ENCODE measurements at places on chromosomes 16 and 17.

- DNase-seq: no peak
These were observed 7.0 kb upstream of the C1QTNF8 start for GRCh38 chr16:1102921-1103635.

DNA sequence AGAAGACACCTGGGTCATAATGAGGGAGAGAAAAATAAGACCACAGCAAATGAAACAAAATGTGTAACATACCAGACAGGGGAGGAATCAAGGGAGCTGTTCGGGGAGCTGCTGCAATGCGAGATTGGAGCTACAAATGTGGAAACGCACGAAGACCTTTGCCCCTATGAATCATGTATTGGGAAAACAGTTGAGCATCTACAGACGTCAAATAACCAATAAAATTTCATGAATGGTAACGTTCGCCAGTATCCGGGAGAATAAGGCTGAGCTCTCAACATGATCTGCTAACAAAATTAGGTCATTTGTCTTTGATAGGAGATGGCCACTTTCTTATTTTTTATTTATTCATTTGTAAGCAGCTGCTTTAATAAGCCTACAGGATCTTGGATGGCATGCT is 486.2 kb upstream of the RBFOX1 start:
- no peak for DNase-seq

DNA sequence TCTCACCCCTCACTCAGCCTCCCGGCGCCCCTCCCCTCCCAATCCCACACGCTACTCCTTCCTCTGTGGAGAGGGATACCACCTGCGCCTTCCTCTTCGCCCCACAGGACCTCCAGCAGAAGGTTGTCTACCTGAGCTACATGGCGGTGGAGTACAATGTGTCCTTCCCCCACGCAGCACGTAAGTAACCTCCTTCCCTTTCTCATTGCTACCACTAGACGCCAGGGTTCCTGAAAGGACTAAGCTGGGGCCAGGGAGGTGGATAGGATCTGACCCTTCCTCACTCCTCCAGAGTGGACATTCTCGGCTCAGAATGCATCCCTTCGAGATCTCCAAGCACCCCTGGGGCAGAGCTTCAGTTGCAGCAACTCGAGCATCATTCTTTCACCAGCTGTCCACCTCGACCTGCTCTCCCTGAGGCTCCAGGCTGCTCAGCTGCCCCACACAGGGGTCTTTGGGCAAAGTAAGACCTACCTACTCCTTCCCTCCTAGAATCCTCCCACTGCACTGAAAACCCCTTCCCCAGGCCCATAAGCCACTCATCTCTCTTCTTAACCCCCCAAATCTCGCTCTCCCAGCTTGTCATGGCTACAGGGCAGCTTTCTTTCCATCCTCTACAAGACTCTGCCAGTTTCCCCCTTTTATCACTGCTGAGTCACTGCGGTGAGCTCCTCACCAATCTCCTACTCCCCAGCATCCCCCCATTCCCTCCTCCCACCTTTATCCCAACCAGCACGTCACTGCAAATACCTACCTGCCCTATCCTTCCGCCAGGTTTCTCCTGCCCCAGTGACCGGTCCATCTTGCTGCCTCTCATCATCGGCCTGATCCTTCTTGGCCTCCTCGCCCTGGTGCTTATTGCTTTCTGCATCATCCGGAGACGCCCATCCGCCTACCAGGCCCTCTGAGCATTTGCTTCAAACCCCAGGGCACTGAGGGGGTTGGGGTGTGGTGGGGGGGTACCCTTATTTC is 1.5 kb downstream of the CD68 start:
- DNase-seq: no peak

DNA sequence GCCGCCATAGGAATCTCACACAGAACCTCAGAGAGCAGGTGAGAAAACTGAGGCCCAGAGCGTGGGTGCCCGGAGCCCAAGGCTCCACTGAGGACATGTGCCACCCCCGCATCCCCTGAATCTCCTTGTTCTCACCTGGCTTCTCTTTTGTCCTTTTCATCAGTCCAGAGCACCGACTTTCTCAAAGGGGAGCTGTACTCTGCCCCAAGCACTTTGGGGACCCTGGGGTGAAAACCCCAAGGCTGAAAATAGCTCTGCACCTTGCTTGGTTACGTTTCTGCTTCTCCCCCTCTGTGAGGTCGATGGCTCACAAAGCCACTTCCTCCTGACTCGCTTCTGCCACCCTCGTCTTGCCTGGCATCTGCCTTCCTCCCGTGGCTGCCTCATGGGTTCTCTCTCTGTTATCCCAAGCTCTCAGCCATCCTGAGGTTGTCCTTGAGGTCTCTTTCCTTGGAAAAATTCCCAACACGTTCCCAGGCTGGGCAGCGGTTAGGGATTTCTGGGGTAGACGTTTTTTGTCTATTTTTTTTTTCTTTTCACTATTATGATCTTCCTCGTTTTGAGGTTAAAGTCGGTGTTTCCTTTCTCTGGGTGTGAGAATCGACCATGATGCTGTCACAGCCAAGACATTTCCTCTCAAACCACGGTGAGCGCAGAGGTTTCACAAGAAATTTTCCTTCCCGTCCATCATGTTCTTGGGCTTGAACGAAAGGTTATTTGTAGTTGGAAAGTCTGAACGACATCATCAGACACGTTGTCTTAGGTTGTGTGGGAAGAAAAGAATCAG is 37.2 kb downstream of the IRF8 start:
- DNase-seq: no peak

DNA sequence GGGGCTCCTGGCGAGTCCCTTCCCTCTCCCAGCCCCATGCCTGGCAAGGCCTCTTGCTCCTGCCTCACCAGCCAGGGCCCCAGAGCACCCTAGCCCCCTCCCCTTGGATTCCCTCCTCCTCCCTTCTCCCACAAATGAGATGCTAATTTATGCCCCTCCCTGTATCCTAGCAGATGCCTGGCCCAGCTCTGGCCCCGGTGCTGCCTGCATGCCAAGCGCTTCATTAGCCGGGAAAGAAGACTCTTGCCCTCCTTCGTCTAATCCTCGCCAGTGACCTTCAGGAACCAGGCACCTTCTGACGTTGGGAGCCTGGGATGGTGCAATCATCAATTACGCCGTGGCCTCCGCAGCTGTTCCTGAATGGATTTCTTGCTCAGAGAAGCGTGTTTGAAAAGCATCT is 127.8 kb downstream of the SDK2 start:
- DNase-seq: no peak

DNA sequence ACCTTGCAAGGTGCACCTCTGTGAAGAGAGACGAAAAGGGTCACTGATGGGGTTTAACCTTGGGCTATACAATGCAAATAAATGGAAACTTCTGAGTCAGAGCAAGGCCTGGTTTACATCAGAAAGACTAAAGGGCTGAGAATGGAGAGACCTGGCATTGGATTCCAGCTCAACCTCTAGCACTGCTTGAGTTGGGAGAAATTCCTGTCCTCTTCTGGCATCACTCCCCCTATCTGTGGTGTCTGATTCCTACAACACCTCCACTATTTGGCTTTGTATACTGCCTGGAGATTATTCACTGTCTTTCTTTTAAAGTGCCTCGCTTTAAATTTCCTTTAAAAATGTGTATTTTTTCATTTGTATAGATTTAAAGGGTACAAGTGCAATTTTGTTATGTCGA is 68.8 kb downstream of the GPR139 start:
- DNase-seq: no peak

DNA sequence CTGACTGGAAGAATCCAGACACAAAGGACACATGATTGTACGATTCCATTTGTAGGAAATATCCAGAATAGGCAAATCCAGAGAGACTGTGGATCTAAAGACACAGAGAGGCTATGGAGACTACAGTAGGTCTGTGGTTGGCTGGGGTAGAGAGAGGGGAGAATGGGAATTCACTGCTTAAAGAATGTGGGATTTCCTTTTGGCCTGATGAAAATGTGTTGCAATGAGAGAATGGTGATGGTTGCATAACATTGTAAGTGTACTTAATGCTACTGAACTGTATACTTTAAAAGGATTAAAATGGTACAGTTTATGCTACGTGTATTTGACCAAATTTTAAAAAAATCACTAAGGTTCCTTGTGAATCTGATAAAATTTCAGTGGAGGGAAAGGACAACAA is 62.1 kb downstream of the GPRC5B start:
- no peak for DNase-seq

GRCh38 chr17:59311051-59311468 is 20.4 kb upstream of the YPEL2 start:
- DNase-seq: peak; percentile 45

- no peak for DNase-seq
These were observed 34.9 kb downstream of the USP31 start for GRCh38 chr16:23114131-23114904.

- no peak for DNase-seq
These were observed 482.6 kb downstream of the NPIPA7 start for GRCh38 chr16:16861546-16861945.

- no peak for DNase-seq
These were observed 2.7 kb downstream of the RUSF1 start for GRCh38 chr16:31505483-31505882.

- DNase-seq: no peak
These were observed 654.2 kb downstream of the HS3ST4 start for GRCh38 chr16:26345966-26346365.

DNA sequence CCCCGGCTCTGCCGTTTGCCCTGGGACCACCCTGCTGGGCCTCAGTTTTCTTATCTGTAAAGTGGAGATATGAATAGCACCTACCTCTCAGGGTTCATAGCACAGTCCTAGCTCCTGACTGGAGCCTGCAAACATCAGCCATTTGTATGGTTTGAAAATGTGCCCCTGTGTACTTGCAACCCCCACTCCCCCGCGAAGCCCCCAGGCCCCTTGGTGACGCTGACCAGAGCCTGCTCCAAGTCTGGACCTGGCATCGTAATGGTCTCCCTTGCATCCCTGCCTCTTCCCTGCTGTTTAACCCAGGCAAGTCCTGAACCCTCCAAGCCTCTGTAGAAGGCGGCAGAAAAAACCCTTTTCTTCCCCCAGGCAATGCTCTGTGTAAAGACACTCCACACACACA is 128.0 kb downstream of the IRF8 start:
- no peak for DNase-seq

- DNase-seq: no peak
These were observed 4.1 kb downstream of the PAM16 start for GRCh38 chr16:4347010-4347409.

DNA sequence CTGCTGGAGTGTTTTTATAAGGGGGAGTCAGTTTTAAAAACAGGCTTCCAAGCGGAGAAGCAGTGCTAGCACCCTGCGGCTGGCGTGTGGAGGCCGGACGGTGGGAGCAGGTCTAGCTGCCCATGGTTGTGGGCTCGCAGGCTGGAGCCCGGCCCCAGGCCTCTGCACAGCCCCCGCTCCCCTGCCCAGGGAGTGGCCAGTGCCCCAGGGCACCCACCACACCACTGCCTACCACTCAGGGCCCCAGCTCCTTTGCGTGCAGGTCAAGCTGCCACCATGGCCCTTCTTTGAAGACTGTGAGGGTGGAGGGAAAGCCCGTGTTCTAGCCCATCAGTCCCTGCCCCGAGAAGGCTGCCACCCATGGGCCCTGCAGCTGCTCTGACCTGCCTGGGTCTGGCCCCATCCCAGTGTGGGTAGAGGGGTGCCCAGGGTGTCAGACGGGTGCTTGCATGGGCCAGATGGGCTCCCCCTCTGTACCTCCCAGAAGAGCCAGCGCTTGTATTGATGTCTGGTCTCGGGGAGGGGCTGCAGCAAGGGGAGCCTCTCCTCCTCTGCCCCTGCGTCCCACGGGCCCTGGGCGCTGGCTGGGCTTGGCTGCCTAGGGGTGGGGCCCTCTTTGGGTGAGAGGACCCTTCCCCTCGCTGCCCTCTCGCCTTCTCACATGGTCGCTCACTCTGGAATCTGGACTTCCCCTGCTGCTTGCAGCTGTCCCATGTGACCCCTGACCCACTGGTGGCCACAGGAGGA is 1.5 kb upstream of the NUDT16L1 start:
- DNase-seq: no peak

- DNase-seq: no peak
These were observed 35.7 kb upstream of the GNA13 start for GRCh38 chr17:65092262-65092661.

- DNase-seq: no peak
These were observed 91.5 kb upstream of the COX10 start for GRCh38 chr17:13977837-13978236.

DNA sequence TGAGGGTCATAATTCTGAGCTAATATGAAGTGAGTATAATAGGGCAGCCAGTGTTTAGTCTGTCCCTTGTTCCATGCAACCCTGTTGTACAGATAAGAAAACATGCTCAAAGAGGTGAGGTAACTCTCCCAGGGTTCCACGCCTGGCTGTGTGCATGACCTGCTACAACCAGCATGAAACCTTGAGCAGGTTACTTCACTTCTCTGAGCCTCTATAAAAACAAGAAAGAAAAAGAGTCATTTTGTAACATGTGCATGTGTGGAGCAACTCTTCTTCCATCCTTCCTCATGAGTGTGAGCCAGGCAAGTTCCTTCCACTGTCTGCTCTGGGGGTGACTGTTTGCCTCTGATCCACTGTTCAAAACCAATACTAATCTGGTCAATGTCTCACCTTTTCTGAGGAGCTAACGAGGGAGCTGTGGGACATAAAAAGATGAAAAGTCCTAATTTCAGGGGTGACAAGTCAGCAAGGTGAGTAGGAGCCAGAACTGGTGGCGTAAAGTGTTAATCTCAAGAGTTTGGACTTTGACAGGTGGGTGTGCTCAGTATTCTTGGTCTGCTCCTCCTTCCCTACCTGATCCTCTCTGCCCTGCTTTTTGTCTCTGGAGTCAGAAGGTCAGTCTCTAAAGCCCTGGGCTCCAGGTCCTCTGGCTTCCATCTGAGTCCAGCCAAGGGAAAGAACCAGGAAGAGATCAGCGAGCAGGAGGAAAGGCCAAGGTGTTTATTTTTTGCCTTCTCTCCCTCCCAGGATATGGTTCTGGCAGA is 21.5 kb downstream of the GFOD2 start:
- DNase-seq: no peak

DNA sequence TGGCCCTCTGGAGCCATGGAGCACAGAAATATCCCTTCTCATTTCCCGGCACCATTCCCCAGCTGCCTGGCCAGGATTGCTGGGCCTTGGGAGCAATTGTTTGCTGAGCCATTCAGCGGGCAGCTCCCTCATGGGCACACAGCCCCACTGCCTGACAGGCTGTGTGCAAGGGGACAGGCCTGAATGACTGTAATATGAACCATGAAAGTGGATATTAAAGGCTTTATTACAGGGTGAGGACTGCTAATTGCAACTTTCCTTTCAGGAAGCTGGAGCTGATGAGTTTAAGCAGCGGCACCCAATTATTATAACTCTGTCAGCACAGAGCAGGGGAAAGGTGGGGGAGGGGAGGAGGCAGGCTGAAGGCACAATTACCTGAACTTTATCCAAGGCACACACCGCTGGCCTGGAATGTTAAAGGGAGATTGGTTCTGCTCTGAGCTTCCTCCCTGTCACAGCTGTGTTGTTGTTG is 159.8 kb upstream of the SDK2 start:
- no peak for DNase-seq

GRCh38 chr16:86816930-86817625 is 238.7 kb downstream of the FOXL1 start:
- DNase-seq: no peak

GRCh38 chr17:56960596-56961538 is at the start of gene COIL:
TSS of gene COIL (minus strand) at chr17:56961050. CDS start at chr17:56961019, 31 bp downstream.
- peak; percentile 47 for DNase-seq

GRCh38 chr16:86227041-86227440 is 283.3 kb upstream of the FOXF1 start:
- no peak for DNase-seq
